ENCODE measurements at places on chromosomes 11 and 22.

GRCh38 chr11:12448131-12448939, 71.0 kb downstream of the PARVA start:
- DNase-seq, result no peak

DNA sequence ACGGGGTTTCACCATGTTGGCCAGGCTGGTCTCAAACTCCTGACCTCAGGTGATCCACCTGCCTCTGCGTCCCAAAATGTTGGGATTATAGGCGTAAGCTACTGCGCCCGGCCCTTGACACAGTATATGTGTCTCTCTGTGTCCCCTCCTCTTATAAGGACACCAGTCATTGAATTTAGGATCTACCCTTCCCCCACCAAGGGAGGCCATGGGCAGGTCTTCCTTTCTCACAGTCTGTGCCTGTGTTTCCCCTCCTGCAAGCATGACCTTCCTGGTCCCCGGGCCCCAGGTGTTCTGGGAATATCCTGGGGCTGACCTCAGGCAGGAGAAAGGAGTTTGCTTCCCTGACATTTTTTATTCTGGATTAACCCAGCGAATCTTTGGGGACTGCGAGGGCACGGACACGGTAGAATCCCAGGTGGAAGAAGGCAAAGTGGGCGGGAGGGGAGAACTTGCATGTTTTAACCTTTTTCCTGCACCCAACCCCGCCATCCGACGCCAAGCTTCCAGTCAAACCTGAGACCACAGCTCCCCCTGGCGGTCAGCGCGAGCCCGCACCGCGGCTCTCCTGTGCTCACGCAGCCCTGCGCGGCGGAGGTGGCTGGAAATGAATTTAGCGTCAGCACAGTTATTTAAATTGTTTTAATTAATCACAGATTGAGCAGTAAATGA, 42.1 kb upstream of the ISX start:
- DNase-seq, result no peak

DNA sequence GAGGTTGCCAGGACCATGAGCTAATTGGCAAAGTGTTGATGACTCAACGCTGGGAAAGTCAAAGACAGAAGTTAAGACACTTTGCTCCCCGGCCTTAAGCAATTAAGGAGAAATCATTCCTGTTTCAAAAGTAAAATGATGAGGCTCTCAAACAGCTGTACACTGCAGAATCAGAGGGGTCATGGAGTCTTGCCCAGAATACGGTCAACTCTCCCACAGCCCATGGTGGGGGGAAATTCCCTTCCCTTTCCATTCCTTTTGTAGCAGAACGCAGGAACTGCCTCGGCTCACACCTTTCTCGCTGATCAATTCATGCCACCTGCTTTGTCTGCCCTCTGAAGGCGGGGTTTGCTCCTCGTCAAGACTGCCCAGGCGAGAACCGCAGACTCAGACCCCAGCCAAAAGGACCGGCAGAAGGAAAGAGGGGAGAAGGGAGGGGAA, 52.8 kb downstream of the MN1 start:
- no peak for DNase-seq

DNA sequence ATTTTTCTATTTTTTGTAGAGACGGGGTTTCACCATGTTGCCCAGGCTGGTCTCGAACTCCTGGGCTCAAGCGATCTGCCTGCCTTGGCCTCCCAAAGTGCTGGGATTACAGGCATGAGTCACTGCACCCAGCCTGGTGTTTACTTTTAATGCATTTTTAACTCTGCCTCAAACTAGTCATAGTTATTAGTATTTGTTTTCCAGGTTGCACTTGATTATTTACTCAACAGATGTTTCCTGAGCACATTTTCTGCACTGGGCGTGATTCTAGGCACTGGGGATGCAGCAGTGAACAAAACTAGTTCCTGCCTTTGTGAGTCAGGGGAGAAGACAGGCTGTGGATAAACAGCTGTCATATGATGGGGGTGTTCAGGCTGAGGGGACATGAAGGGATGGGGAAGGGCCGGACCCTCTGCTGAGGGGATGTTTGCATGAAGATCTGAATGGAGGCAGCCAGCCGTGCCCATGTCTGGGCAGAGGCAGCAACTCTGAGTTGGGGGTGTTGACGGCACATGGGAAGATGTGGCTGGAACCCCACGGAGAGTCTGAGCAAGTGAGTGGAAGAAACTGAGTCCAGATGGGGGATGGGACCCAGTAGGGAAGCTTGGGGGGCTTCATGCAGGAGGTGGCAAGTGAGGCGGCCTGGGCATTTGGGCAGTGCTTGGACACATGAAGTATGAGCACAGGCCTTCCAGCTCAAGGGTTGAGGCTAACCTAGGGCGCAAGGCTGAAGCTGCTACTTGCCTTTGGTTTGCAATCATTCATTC, 34.4 kb downstream of the MPPED1 start:
- DNase-seq, result no peak

DNA sequence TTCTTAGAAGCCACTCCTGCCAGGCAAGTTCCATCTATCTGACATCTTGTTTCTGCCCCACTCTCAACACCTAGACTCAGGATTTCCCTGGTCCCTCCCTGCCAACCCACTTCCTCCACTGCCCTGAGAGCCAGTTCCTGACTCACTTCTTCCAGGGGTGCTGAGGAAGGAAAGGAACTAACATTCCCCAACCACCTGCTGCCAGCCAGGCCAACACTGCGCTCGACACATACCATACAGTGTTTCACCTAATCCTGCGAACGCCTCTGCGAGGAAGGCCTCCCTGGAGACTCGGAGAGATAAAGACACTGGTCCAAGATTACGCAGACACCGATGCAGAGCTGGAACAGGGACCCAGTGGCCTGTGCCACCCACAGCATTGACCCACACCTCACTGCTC, 40.2 kb downstream of the MICAL3 start:
- no peak for DNase-seq

DNA sequence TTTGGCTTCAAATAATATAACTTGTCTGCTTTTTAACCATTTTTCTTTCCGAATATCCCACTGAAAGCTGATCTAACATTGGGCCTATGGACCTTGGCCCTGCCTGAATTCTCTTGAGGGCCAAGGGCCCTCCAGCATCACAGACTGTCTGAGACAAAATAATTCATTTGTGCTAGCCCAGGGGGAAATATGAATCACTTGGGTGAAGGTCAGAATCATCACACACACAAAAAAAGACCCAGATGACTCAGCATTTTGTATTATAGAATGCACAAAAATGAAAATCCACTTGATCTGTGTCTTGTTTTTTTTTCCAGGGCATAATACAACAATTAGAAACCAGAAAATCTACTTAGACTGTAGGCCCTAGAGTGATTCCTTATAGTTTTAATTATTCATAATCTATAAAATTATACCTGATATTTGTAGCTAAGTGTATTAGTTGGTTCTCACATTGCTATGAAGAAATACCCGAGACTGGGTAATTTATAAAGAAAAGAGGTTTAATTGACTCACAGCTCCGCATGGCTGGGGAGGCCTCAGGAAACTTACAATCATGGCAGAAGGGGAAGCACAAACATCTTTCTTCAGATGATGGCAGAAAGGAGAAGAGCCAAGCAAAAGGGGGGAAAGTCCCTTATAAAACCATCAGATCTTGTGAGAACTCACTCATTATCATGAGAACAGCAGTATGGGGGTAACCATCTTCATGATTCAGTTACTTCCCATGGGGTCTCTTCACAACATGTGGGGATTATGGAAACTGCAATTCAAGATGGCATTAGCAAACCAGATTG, 15.6 kb upstream of the RDX start:
- DNase-seq, result no peak

GRCh38 chr11:46710821-46711269, 8.2 kb upstream of the F2 start:
- DNase-seq, result no peak

GRCh38 chr11:94678901-94679300, 89.3 kb upstream of the AMOTL1 start:
- no peak for DNase-seq

DNA sequence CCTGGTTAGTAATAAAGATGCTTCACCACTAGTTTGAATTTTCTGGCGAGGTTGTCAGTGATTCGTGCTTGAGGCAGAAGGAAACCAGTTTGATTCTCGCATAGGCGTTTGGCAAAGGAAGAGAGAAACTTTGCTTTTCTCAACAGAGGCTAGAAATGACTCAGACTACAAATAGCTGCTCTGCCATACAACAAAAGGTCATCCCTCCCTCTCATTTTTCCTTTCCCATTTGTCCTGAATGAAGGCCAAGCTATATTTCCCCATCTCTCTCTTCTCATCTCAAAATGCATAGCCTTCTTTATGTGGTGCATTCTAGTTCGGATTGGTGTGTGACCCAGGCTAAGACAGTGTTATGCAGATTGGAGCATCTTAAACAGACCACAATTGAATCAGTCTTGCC, 741.4 kb downstream of the NTM start:
- no peak for DNase-seq

- no peak for DNase-seq
Observed at GRCh38 chr22:49562685-49563249, 264.9 kb downstream of the BRD1 start.

- DNase-seq, result no peak
Observed at GRCh38 chr22:39936523-39937145, 23.6 kb upstream of the TMA7B start.

DNA sequence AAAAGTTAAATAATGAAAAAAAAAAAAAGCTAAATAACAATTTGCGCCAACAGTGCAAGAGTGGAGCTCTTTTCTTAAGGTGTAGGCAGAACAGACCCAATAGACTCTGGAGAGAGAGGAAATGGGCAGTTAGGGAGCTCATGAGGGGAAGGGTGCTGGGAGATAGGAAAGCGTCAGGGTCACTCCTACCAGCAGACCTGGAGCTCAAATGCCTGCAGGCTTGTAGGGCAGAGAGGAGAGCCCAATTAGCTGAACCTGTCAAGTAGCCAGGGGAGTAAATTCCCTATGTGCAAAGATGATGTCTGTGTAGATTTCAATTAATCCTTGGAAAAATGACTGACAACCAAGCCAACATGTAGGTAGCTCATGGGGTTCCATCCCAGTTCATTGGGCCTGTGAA, 73.0 kb downstream of the RAB30 start:
- no peak for DNase-seq

DNA sequence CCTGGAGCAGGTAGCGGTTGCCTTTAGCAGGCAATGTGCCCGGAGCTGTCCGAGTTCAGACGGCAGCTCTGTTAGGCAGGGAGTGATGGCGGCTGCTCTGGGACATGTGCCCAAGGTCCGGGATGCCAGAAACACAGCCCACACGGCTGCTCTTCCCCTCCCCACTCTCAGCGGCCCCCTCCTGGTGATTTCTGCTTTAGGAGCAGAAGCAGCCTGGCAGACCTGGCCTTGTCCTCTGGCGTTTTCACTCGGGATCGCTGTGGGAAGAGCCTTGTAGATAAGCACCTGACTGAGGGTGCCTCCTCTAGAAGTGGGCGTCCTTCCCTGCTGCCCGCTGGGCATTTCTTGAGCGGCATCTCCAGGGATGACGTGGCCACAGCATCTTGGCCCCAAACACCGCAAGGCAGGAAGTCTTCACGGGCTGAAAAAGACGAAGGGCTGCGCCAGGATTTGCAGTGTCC, 392.2 kb downstream of the TBC1D22A start:
- no peak for DNase-seq

- no peak for DNase-seq
Observed at GRCh38 chr11:126305699-126306098, 1.8 kb downstream of the DCPS start.

- DNase-seq, result no peak
Observed at GRCh38 chr11:57776031-57776521, 14.5 kb downstream of the CTNND1 start.

- no peak for DNase-seq
Observed at GRCh38 chr11:12745787-12746186, 71.6 kb downstream of the TEAD1 start.

GRCh38 chr11:67266449-67267187, at the start of gene GRK2:
TSS of gene GRK2 (plus strand) at chr11:67266473. CDS start at chr11:67266700, 227 bp downstream.
- no peak for DNase-seq

GRCh38 chr11:82959987-82960778, 58.6 kb downstream of the DDIAS start:
- DNase-seq, result no peak

DNA sequence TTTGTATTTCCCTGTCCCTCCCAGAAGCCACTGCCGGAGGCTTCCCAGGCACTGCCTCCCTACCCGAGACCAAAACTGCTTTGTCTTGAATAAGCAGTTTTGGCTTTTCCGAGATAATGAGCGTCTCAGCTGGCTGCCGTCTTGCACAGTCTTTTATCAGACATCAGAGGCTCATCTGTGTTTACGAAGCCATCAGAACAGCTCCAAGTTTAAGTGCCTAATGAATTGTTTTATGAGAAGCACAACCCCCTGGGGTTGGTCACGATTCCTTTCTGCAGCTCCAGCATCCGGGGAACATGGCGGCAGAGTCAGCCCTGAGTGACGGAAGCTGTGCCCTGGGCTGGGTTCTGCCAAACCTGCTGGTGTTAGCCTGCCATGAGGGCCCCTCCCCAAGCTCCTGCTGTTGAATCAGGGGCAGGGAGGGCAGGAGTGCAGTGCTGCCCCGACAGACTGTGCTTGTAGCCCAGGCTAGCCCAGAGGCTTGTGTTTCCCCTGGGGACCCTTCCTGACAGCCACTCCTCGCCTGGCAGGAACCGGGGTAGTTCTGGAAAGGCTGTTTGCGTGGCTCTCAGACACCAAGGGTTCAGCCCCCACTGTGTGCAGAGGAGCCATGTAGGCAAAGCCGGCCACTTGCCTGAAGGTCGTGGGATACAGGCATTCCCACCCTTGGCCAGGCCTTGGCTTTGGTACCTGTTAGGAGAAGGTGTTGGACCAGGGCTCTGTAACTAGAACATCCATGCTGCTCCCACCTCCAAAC, 96.1 kb downstream of the MORC2 start:
- DNase-seq, result peak; percentile 68

GRCh38 chr22:27679693-27680488, 121.7 kb downstream of the MN1 start:
- DNase-seq, result no peak

GRCh38 chr11:24390016-24390415, 106.8 kb upstream of the LUZP2 start:
- DNase-seq, result no peak

GRCh38 chr22:37545703-37546436, 14.4 kb upstream of the CDC42EP1 start:
- no peak for DNase-seq

- no peak for DNase-seq
Observed at GRCh38 chr11:68138237-68138636, 17.0 kb upstream of the CHKA start.

GRCh38 chr11:45653277-45653676, 12.1 kb downstream of the CHST1 start:
- DNase-seq, result no peak

GRCh38 chr11:22640862-22641261, 15.2 kb upstream of the FANCF start:
- DNase-seq, result no peak

- no peak for DNase-seq
Observed at GRCh38 chr11:45657496-45658260, 7.7 kb downstream of the CHST1 start.

GRCh38 chr22:49028111-49028510, 799.6 kb downstream of the BRD1 start:
- no peak for DNase-seq

DNA sequence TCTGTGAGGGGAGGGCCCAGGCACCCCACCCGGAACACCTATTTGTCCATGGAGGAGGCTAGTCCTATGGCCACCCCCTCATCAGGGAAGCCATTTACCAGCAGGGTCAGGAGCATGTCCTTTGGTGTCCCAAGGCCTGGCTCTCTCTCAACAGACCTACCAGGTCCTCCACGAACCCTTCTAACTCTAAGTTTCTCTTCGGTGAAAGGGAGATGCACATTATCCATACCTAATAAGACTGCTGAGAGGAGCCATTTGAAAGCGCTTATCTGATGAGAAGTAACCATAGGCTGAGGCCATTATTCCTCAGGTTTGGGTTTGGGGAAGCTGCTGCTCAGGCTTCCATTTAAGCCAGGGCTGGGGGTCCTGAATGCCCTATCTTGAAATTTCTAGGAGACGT, 9.2 kb upstream of the TOP3B start:
- no peak for DNase-seq
